Pulmonary artery endothelial cell (primary cell): ENCODE measurements at places on chromosomes 5 and 9. TPM values are rescaled to one million over a fixed set of nuclear protein-coding genes. Genes with fewer than 3 reads are reported as not detected.

SERINC5 gene
- 6.3 and 6.8 TPM in 2 replicates for total RNA-seq

SLC36A3 gene
- total RNA-seq, result not detected in 2 replicates

MAN1B1 gene
- total RNA-seq, result 58.1 and 76.7 TPM in 2 replicates

FSD1L gene
- total RNA-seq, result 3.4 and 4.3 TPM in 2 replicates

MVB12B gene
- total RNA-seq, result 1.1 and 1.8 TPM in 2 replicates
